ENCODE measurements at places on chromosomes 7 and 10.
A peak's percentile ranks its signal among the peaks of the same experiment; 100 is the strongest.

GRCh38 chr10:58335306-58336005, 650 bp downstream of the UBE2D1 start:
- DNase-seq, result peak; percentile 30

DNA sequence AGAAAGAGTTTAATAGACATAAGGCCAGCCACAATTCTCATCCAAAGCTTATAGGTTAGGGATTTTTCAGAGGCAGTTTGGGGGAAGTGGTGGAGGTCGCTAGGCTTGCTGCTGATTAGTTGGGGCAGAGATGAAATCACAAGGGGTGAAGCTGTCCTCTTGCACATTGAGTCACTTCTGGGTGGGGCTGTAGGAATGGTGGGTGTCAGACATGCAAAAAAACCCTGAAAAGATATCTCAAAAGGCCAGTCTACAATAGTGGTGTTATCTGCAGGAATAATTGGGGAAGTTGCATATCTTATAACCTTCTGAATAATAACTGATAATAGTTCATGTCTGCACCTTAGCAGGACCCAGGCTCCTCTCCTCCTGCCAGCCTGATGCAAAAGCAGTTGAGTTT, 2.1 kb downstream of the FAM24B start:
- no peak for DNase-seq

- no peak for DNase-seq
These were observed 21.9 kb downstream of the PCBD1 start for GRCh38 chr10:70866424-70866823.

DNA sequence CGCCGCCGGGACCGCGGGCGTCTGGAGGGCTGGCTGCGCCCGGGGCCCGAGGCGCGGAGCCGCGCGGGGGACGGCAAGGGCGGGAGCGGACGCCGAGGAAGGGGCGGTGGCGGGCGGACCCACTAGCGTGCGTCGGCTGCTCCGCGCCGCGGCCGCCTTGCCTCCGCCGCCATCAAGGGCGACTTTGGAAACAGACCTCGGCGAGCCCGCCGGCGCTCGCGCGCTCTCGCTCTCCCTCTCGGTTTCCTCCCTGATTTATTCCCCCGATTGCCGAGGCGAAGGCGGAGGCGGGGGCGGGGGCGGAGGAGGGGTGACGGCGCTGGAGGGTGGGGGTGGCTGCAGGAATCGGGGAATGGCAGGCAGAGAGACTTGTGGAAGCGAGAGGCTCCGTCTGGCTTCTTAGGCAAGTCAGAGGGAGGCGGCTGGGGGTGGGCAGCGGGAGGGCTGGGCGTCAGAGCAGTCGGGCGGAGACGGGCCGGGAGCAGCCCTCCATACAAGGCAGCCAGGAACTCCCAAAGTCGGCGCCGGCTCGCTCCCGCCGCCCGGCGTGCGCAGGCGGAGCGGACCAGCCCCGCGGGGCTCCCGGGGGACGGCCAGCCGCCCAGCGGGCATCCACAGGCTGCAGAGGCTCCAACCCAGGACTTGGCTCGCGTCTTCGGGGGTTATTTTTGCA, at the start of gene CACNA2D1:
Gene CACNA2D1, minus strand, starts transcription at position 231 of the 673 bp plus-strand sequence.
- DNase-seq, result peak; percentile 94

GRCh38 chr7:116150588-116150987, 59.8 kb upstream of the TES start:
- no peak for DNase-seq

- DNase-seq, result no peak
These were observed 16.9 kb upstream of the FIGNL1 start for GRCh38 chr7:50466815-50467585.

GRCh38 chr10:75406462-75407223, 5.1 kb upstream of the ZNF503 start:
- DNase-seq, result no peak

- DNase-seq, result no peak
These were observed 4.8 kb upstream of the KCNIP2 start for GRCh38 chr10:101848408-101848807.
